CD4-positive, CD25-positive, alpha-beta regulatory T cell (primary cell): ENCODE measurements at places on chromosomes 4 and X. TPM values are rescaled to one million over a fixed set of nuclear protein-coding genes. Genes with fewer than 3 reads are reported as not detected.
A peak's percentile ranks its signal among the peaks of the same experiment; 100 is the strongest.

DNA sequence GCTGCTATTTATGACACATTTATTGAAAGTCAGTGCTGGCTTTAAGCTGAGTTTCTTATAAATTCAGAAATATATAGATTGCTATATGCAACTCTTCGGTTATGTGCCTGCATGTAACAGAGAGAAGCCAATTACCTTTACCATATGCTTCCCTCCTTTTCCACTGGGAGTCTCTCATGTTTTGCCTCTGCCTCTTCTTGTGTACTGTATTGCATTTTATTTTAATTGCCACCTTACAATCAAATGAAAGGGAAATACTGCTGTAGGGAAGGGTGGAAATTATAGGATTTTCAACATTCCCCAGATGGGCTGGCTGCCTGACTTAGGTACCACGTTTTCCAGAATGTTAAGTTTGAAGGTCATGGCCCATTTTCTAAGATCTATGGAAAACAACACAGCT, 655.4 kb upstream of the SLIT2 start:
- DNase-seq, result no peak

The DMRTC1 gene
- not detected for total RNA-seq

DNA sequence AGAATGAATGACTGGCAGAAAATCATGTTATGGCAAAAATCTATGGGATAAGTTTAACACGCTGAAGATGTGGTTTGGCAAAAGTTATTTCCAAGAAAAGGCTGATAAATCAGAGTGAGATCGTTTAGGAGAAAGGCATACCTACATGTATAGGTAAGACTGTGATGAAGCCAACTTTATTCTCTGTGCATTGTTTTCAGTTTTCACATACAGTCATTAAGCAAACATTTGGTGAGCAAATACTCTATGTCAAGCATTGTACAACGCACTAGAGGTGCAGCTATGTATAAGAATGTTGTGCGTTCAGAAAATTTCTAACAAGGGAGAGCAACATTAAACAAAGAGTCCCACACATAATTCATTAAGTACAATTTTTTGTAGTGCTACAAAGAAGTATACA, 121.7 kb downstream of the TEX13A start:
- no peak for DNase-seq

- no peak for DNase-seq
These were observed 466.1 kb downstream of the C4orf33 start for GRCh38 chr4:129561886-129562671.

The USP51 gene
- 2.0 TPM for total RNA-seq

GRCh38 chr4:153432965-153433753, 33.0 kb upstream of the TMEM131L start:
- peak; percentile 52 for DNase-seq

The SLC7A11 gene
- 0.07 TPM for total RNA-seq

The SMARCAD1 gene
- 17.6 TPM for total RNA-seq

DNA sequence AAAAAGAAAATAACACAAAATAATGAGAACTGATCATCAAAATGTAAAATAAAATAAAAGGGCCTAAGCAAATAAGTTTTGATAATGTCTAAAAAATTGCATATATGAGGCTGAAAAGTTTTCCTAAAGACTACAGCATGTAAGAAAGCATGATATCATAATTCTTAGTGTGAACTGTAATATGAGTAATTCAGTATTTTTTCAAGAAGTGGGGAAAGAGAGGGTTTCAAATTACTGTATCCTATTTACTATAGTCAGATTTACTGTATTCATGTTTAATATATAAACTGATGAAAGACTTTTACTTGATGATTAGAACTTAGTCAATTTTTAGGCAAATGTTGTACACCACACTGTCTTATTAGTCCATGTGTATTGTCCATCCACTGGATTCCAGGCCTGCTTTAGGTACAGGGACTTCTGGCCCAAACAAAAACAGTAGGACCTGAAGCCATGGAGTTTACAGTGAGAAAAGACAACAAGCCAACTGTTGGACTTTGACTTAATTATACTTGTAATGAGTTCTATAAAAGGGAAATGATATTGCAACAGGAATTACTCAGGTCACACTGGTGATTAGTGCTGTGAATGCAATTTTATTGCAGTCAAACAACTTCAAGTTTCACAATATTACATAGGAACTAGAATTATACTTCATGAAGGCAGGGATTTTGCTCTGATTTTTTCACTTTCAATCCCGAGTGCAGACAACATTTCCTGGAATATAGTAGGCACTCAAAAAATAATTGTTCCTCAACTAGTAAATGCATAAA, 517.7 kb upstream of the GALNT7 start:
- no peak for DNase-seq

The EVC2 gene
- 3.2 TPM for total RNA-seq

- DNase-seq, result peak; percentile 59
These were observed at the start of gene PLP2 for GRCh38 chrX:49171752-49172279. TSS of gene PLP2 (plus strand) at chrX:49171898. CDS start at chrX:49172001, 103 bp downstream.

GRCh38 chr4:145870155-145871020, 68.2 kb downstream of the ZNF827 start:
- DNase-seq, result no peak

DNA sequence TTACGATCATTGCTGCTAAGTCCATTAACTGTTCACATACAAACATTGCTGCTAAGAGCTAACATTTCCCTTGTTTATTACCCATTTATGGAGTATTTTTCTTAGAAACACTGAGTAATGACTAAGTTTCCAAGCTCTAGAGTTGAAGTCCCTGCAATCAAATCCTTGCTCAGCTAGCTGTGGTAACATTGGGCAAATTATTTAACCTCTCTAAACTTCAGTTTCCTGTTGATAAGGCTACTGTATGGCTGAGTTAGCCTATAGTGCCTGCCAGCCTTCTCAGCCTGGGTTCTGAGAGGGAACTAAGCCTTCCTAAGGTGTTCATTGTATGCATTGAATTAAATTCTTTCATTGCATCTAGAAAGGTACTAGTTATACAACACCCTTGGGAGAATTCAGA, 15.2 kb upstream of the SCOC start:
- DNase-seq, result no peak

- no peak for DNase-seq
These were observed 20.1 kb downstream of the GPR143 start for GRCh38 chrX:9745417-9746115.

DNA sequence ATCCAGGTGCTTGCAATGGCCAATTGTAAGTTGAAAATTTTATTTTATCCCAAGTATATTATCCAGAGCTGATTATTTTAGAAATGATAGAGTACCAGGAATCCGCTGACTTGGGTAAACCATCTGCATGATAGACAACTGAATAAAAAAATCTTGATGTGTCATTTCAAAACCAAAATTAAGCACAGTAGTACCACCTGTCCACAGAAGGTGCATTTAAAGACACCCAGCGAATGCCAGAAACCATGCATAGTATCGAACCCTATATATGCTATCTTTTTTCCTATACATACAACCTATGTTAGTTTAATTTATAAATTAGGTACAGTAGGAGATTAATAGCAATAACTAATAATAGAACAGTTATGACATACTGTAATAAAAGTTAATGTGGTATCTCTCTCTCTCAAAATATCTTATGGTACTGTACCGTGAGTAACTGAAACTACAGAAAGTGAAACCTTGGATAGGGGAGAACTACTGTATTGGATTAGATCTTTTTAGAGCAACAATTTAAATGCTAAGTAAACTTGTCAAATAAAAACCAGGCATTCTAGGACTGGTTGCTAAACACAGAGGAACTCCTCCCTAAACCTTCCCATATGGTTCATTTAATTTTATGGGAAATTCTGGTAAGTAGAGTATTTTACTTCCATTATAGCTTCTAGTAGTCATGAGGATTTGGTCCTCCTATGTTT, 6.2 kb downstream of the NEIL3 start:
- DNase-seq, result no peak

- no peak for DNase-seq
These were observed 15.5 kb downstream of the SEL1L3 start for GRCh38 chr4:25847329-25847728.

GRCh38 chrX:149630681-149631233, 835 bp downstream of the TMEM185A start:
- DNase-seq, result peak; percentile 3
